Stimulated activated CD4-positive, alpha-beta T cell treated with anti-CD3 and anti-CD28 coated beads, Interleukin-4, amount 100 ng/mL, for 24 hours (primary cell): ENCODE measurements at places on chromosomes 16 and 17.

- no peak for DNase-seq
These were observed 70.6 kb upstream of the MED9 start for GRCh38 chr17:17406225-17406624.

GRCh38 chr17:69815406-69815805, 259.6 kb upstream of the KCNJ16 start:
- DNase-seq: no peak

DNA sequence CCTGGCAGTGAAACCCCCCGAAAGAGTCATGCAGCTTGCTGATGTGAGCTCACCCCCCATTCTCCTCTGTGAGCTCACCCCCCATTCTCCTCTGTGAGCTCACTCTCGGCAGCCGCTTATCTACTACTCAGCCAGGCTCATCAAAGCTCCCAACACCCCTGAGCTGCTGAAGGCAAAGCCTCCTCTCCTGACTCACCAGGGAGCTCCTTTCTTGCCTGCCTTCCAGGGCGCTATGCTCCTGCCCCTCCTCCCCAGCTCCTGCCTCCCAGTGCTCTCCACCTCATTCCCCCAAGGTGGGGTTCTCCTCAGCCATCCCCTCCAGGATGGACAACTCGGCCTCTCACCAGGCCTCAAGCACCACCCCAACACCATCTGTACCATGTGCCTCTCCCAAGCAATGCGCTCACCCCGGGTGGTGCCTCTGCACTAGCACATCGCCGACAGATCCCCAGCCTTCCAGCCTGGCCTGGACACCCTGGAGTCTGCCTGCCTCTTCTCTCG, 27.7 kb upstream of the FAAP100 start:
- no peak for DNase-seq

GRCh38 chr17:79010304-79010646, 711 bp upstream of the CANT1 start:
- DNase-seq: no peak

DNA sequence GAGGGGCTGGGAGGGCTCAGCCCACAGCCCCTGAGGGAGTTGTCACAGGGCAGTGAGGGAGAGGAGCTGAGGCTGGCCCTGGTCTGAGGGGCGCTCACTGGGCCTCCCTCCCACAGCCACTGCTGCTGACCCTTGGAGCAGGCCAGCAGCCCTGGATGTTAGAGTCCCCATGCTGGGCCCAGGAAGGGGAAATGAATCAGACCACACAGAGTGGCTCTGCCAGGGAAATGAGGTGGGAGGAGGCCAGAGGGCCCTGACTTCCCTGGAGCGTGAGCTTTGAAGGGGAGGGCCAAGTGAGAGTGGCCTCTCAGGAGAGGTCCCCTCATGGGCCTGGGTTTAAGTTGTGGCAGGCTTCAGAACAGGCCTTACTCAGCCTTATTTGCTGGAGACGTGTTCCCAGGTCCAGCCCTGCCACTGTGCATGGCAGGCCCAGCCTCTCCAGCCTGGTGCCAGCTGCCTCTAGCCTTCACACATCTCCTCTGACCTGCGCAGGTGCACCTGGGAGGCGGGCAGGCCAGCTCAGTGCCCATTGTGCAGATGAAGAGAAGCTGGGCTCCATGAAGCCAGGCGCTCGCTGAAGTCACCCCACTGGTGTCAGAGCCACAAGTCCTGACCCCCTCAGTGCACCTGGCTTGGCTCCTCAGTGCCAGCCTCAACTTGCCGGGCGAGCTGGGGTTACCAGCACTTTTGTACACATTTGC, 15.4 kb downstream of the GPT2 start:
- no peak for DNase-seq

- no peak for DNase-seq
These were observed 11.3 kb upstream of the MAPT start for GRCh38 chr17:45883063-45883462.

DNA sequence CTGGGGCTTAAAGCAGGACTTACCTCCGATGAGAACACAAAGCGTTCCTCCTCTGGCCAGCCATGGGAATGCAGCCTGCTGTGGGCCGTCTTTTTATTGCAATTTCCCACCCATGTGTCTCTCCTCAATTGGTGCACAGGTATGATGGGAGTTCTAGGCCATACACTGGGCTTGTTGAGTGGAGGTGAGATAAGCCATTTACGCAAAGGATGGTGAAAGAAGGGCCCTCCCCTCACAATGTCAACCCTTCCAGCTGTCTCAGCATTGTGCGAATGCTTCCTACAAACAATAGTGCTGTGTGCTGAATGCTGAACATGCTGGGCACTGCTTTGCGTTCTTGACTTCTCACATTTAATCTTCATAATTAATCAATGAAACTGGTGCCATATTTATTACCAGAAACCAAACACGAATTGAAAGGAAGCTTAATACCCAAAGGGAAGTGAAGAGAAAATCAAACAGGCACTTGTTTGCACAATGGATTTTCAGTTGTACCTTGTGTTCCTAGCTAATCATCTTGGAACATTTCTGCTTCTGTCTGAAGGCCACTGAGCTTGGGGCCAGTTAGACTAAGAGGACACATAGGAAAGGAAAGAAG, at the start of gene GP2:
GP2 (minus strand) TSS at position 70 of the 598 bp plus-strand sequence. CDS start 1,082 bp downstream, outside the sequence.
- no peak for DNase-seq

DNA sequence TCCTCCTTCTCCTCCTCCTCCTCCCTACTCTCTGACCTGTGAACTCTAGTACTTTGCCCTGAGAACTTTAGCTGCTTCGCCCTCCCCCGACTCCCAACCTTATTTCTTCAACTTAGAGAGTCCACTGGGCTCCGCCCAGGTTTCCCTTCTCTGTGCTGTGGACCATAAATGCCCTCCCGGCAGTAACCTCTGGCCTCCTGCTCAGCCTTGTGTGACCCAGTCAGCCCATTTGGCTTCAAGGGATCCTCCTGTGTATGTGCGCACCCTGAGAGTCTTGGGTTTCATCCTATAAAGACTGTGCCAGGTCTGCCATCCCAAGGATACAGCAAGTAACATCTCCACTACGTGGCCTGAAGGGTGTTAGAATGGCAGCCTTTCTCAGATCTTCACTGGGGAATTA, 275.6 kb upstream of the C16orf82 start:
- no peak for DNase-seq

GRCh38 chr17:70454377-70454776, 285.0 kb downstream of the KCNJ2 start:
- DNase-seq: no peak

GRCh38 chr16:22188595-22189442, 17.3 kb upstream of the EEF2K start:
- peak; percentile 72 for DNase-seq

GRCh38 chr16:25106567-25107465, 4.7 kb upstream of the LCMT1 start:
- DNase-seq: peak; percentile 77

GRCh38 chr17:44122816-44123355, 555 bp downstream of the HDAC5 start:
- peak; percentile 21 for DNase-seq

DNA sequence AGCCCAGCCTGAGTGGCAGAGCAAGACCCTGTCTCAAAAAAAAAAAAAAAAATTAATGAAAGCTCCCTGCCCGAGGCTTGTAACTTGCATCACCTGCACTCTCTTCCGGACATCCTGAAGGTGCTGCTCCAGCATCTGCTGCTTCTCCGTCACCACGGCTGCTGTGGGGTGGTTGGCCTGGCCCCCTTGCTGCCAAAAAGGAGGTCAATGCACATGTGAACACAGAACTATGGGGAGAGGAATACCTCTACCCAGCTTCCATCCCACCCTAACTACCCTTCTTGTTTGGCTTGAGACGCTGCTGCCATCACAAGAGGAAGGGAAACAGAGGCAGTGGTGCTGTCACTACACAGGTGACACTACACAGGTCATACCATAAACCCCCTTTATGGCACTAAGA, 49.0 kb downstream of the STAT3 start:
- DNase-seq: no peak

GRCh38 chr17:17269926-17270773, 10.9 kb downstream of the COPS3 start:
- DNase-seq: peak; percentile 9

DNA sequence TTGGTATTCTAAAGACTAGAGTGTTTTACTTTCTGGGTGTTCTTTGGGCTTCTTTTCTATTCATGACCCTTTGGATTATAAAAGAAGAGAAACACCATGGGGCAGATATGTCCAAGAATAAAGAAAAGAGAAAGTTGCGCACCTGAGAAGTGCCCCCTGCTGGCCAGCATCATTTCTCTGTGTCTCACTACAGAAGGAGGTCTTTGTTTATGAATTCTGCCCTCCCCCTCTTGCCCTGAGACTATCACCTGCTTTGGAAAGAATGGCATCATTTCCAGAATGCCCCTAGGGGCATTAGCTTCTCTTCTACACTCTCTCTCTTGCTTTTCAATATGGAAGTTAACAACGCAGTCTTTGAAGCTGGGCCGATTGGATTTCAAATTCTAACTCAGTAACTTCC, 45.0 kb downstream of the CDH13 start:
- DNase-seq: peak; percentile 24

GRCh38 chr17:17029938-17030337, 12.3 kb upstream of the MPRIP start:
- DNase-seq: no peak

GRCh38 chr17:73250851-73251640, 10.6 kb downstream of the CPSF4L start:
- no peak for DNase-seq

GRCh38 chr17:40378966-40379365, 14.4 kb upstream of the GJD3 start:
- no peak for DNase-seq

DNA sequence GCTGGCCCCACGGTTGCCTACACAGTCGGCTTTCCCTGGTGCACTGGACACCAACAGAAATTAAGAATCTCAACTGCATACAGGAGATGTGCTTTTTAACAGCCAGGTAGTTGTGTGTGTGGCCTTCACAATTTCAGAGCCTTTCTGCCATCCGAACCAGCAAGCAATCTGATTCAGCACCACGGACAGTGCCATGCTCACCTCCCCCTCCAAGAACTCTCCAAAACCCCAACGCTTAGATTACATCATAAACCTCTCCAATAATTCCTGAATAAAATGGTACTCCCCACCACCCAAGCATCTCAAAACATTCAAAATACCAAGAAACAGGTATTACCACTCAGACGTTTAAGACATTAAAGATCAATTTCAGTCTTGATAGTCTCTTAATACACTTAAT, 31.8 kb downstream of the USP7 start:
- DNase-seq: peak; percentile 54

DNA sequence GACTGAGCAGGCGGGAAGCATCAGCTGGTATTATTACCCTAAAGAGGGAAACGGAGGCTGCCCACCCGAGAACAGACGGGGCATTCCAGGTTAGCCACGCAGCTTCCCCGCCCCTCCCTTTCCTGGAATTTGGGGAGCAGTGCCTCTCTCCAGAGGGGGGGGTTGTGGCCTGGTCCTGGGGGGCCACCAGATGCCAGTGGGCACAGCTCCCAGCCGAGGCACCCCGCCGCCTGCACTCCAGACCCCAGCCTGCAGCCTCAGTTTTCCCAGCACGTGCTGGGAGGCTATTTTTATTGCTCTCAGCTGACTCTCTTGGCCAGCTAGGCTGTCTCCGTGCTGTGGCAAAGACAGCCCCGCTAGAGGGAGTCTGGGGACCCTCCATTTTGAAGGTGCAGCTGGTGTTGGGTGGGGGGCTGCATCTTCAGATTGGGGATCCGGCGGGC, 62.7 kb upstream of the GSE1 start:
- DNase-seq: no peak

GRCh38 chr16:48353565-48354163, 31.5 kb downstream of the SIAH1 start:
- DNase-seq: peak; percentile 68

DNA sequence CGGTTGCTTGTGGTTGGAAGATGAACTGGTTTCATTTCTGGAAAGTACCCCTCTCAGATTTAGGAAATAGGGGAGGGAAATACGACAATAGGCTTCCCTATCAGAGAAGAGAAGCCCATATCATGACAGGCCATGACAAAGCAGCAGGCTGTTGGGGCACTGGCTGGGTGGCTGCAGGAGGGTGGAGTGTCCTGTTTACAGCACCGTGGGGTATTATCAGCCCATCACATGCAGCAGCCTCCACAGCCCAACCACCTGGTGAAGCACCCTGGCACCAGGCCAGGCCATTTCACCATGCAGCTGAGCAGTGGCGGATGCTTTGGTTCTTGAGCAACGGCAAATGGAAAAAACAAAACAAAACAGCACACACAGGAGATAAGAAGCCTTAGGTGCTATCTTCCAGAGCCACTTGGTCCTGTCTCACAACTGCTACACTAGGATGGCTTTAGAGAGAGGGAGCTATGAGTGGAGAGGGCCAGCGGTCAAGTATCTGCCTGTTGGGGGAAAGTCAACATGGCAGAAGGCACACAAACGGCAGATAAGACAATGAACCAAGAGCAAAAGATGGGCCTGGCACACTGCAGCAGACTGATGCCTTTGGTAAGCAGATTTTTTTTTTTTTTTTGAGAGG, 24.2 kb downstream of the FAM117A start:
- peak; percentile 82 for DNase-seq

DNA sequence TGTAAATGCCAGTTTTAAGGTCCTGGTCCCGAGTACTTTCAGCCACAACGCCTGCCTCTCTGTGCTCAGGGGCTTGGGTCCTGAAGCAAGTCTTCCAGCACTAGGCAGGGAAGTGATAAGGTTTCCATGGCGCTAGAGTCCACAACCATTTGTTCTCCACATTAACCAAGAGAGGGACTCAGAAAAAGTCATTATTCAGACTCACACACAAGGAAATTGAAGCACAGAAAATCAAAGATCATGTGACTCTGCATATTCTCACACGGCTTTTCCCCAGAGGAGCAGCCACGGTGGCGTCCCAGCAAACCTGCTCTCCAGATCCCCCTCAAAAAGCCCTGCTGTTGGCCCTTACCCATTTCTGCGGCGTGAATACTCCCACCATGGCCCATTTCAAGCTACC, 9.7 kb downstream of the ENPP7 start:
- no peak for DNase-seq

- DNase-seq: no peak
These were observed 4.2 kb downstream of the HID1 start for GRCh38 chr17:74968361-74968780.

DNA sequence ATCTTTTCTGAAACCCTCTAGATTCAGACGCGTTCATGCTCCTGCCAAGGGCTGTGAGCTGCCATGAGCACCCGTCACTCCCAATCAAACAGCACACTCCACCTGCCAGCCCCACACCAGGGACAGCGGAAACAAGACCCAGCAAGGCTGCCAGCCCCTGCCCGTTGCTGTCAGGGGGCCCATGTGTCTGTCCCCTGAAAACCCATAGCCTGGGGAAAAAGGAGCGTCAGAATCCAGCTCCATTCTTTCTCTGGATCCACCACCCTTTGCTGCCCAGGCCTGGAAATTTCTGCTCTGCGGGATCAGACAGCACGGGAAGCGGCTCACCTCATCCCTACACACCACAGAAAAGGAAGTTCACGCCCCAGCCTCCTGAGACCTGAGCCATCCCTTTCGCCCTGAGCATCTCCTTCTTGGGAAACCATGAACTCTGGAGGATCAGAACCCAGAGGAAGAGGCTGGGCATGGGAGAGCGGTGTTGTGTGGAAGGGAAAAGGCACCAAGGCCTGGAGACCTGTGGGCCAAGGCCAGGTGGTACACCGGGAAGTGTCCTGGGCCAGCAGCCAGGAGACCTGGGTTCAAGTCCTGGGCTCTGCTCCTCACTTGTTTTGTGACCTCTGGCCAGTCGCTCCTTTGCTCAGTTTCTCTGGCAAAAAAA, 51.5 kb upstream of the RCVRN start:
- DNase-seq: no peak
